T-helper 17 cell (primary cell): ENCODE measurements at places on chromosomes 7 and 10.

GRCh38 chr7:136015638-136016037 lies 38.5 kb upstream of the MTPN start:
- no peak for DNase-seq

GRCh38 chr10:17733620-17734019 lies 18.4 kb upstream of the TMEM236 start:
- DNase-seq = no peak

DNA sequence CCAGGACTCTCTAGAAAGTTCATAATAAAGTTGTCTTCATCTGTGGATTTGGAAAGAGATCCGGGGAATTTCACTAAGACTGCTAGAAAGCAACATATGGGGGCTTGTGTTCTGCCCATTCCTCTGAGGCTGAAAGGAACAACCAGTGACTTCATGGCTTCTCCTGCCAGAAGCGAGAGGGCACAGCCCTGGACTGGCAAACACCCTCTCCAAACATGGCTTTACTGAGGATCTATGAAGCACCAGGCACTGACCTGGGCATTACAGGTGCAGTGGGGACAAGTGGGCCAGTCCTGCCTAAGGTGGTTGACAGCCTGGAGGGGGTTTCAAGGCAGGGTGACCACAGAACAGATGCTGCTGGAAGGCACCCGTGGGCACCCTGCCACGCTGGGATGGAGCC lies 185.8 kb upstream of the GPR26 start:
- DNase-seq = no peak

DNA sequence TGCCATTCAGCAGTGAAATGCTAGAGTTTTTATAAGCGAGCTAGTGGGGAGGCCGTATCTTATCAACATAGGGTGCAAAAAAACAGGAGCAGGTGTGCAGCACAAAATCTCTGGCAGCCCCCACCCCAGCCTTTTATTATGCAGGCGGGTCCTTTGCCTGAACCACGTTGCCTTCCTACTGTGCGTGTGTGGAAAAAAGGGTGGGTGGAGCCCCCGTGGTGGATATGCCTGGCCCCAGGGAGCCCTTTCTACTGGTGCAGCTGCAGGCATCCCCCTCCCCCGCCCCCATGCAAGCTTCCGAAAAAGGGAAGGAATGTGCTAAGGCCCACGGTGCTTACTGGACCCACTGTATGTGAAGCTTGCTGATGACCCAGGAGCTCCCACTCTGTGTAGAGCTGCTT lies 175.9 kb downstream of the USP6NL start:
- no peak for DNase-seq

DNA sequence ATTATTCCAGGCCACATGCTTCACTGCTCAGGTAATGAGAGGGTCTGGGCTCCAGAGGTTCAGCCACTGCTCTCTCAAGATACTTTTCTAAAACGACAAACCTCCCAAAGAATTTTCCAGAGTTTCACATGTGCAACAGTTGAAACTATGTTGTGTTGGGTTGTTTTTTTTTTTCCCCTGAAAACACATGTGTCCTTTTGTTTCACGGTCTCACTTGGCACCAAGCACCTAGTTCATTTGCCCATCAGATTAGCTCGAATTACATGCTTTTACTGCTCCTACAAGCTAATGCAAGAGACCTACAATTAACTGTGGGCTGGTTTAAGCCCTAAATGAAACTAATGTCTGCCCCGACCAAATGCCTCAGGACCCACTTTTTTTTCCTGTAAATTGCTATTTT lies 313.3 kb downstream of the FGFR2 start:
- no peak for DNase-seq

- no peak for DNase-seq
Observed at GRCh38 chr7:2559283-2559950, 638 bp downstream of the IQCE start.

GRCh38 chr7:57375783-57376182 lies 74.2 kb upstream of the ZNF716 start:
- DNase-seq = no peak

DNA sequence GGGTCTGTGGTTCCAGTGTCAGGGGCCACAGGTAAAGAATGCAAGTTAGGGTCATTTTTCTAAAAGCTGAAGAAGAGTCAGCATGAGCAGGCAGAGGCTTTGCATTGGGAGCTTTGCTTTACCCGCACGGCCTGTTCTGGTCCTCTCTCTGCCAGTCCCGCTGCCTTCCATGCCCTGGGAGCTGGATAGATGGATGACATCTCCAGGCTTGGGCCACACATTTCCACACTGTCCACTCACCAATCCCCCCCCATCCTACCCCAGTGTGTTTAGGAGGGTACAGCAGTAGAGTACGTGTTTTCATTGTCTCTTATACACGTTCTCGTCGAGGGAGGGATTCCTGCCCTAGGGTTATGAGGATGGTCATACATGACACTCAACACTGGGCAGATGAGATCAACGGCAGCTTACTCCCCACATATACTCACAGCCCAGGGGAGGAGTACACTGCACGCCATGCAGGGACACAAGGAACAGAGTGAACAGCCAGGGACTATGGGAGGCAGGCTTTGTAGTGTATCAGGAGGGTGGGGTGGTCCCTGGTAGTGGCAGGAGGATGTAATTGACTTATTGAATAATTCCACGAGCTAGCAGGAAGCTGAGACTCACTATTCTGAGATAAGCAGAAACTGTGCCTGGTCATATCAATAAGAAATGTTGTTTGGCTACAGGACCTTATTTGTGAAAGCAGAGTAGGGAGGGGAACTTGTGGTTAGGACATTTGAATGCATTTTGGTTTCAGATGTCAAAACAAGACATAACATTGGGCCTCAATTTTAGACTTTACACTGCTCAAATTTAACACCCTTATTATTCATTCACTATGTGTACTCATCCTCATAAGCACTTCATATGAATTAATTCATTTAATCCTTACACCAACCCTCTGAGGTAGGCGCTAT lies 36.6 kb downstream of the PLPP4 start:
- no peak for DNase-seq

- no peak for DNase-seq
Observed at GRCh38 chr10:48932831-48933664, 6.6 kb downstream of the LRRC18 start.

- DNase-seq = no peak
Observed at GRCh38 chr7:82729172-82730030, 285.8 kb upstream of the CACNA2D1 start.

DNA sequence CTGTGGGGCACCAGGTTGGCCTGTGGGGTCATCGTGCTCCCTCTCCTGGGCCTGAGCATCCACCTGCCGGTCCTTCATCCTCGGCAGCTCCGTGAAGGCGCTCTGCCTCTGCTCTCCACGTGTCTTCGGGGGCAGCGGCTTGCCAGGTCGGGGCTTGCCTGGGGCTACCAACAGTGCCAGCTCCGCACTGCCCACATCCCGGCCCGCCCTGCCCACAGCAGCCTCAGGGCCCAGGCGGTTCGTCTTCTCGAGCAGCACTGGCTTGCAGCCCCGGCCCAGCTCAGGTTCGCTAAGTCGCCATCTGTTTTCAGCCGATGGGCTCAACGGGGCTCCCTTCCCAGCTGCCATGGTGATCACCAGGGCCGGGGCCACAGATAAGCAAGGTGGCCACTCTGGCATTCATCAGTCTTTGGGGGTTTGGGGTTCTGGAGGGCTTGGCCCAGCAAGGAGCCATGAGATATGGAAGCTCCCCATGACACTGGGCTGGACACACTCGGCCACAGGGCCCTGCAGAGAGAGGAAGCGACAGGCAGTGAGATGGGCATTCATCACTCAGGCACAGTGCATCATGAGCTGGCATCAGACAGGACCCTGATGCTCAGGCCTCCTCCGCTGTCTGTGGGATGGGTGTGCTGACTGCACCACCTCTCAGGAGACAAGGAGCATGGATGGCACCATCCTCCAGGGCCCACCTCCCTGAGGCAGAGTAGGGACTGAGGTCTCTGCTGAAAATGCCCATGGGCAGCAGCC lies 15.5 kb downstream of the ZNF488 start:
- no peak for DNase-seq

GRCh38 chr7:69922026-69922803 lies 323.9 kb downstream of the AUTS2 start:
- DNase-seq = no peak

DNA sequence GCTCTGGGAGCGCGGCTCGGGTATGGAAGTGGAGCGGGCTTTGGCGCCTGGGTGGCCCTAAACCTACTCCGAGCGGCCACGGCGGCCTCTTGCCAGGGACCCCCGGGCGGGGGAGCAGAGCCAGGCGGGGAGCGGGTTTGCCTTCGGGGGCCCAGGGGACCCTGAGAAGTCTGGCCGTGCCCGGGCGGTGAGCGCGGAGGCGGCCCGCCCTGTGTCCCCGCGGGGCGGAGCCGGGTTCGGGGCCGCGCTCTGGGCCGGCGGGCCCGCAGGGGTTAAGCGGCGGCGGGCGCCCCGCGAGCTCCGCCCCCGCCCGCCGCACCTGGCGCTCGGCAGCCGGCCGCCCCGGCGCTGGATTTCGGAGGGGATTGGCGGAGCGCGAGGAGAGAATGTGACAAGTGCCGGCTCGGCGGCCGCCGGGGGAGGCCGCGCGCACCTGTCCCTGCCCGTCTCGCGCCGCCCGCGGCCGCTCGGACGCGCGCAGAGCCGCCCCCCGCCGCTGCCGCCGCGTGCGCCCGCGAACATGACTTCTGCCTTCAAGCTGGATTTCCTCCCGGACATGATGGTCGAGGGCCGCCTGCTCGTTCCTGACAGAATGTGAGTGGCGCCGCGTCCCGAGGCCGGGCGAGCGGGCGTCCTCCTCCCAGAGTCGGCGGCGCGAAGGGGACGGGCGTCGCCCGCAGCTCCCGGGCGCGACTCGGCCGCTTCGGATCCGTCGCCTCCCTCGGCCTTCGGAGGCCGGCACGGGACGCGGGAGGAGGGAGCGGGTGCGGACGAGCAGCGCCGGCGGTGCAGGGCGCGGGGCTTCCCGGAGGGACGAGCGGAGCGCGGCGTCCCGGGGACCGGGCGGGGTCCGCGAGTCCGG lies at the start of gene CELF2:
CELF2 (plus strand) TSS at position 303 of the 862 bp plus-strand sequence; CDS start at position 521, 218 bp downstream.
- DNase-seq = peak; percentile 42

- no peak for DNase-seq
Observed at GRCh38 chr7:40041456-40041855, 91.4 kb downstream of the CDK13 start.

- no peak for DNase-seq
Observed at GRCh38 chr10:59346321-59346720, 16.0 kb downstream of the FAM13C start.

DNA sequence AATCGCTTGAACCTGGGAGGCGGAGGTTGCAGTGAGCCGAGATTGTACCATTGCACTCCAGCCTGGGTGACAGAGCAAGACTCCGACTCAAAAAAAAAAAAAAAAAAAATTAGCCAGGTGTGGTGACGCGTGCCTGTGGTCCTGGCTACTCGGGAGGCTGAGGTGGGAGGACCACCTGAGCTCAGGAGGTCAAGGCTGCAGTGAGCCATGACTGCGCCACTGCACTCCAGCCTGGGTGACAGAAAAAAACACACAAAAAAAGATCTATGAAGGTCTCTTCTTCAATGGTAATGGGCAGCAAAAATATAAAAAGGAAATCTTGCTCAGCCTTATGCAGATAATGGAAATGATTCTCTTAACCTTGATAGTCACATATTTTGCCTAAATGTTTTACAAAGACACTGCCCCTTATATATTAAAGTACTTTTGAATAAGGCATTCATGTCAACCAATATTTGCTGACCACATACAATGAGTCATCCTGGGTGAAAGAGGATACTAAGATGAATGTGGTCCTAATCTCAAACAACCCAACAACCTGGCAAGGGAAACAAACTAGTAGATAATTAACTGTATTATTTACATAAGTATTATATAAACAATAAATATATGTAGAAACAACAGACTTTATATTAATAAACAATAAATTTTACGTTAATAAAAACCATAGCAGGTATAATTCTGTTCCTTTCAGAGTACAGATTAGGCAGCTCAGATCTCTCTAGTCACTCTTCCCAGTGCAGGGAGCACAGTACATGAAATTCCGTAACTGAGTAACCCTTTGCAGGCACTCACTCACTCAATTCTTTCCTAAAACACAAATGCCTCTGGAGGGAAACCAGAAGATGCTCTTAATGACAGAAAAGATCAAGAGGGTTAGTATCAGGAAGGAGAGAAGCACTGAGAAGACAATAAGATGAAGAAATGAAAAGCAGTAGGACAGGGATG lies 8.1 kb downstream of the TOMM7 start:
- no peak for DNase-seq

DNA sequence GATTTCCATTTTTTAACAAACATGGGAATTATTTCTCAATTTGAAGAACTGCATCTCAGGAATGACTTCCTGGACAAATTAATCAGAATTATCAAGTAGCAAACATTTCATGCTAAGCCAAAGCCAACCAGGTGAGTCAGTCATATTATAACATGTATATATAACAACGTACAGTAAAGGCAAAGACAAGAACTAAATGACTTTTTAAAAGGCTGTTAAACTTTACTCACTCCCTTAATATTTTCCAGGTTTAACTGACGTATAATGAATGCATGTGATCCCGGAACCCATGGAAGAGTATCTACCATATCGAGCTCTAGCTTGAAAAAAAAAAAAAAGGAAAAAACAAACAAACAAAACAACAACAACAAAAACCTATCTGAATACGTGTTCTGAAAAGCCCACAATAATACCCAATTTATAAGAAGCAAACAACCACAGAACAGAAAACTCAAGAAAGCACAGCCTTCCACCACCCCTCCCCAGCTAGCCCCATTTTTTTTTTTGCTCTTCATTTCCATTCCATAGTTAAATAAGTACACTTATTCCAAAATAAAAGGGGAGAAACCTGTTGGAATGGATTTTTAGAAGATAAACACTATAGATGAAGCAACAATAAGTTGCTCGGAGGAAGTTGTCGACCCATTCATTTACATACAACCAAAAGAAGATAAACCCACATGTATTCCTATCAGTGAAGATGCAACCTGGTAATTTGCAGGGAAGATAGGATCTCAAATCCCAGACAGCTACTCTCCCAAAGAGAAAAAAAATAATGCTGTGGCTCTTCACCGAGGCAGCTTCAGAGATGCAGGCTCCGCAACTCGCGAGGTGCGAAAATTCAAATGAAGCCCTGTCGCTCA lies 537 bp downstream of the NAPEPLD start:
- DNase-seq = no peak

DNA sequence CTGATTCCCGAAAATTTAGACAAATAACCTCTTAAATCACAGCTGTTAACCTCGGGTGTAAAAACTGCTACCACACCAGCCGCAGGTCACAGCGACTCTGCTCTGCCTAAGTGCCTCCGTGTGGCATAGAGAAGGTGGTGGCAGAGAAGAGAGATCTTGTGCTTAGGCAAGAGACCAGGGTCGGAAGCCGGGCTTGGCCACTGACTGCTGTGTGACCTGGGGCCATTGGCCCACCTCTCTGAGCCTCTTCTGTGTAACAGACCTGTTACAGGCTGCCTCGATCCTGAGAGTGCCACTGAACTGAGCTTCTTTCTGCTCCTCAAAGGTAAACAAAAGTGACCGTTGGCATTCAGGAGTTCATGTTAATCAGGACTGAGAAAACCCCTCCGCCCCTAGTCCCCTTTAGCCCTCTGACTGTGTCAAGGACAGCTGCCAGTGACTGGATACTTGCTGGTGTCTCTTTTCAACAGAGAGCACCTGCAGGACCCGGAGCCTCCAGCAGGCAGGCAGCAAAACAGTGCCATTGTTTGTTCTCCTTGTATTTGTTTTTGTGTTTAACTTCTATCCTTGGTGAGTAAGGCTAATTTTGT lies 36.5 kb downstream of the ZMIZ1 start:
- DNase-seq = no peak
